Activated CD4-positive, alpha-beta T cell treated with anti-CD3 and anti-CD28 coated beads for 4 hours (primary cell): ENCODE measurements at places on chromosomes 7 and 10.

DNA sequence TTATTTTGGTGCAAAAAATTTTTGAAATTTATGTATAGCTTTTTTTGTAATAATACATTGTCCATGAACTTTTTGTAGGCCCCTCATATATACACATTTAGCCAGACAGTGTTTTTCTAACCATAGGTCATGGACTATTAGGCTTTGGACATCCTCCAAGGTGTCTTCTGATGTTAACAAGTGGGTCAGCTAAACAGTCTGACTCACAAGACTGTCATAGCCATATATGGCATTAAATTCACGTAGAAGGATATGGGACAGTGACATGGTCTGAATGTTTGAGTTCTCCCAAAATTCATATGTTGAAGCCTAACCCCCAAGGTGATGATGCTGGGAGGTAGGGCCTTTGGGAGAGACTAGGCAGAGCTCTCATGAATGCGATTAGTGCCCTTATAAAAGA is 14.0 kb upstream of the NUB1 start:
- DNase-seq: no peak

DNA sequence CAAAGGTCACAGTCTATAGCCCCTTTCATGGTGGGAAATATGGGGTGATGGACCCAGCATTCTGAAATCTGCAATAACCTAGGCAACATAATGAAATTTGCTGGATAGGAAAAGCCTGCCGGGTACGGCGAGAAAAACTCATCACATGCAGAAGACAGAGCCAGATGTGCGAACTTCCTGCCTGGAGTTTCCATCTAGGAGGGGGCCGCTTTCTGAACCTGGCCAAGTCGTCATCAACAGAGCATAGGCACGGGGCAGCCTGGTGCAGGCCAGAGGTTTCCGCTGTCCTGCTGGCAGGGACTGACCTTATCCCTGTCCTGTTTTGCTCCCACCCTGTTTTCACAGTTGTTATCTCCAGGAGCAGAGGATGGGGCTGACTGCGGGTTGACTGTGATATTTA is 27.4 kb downstream of the CCDC3 start:
- no peak for DNase-seq

GRCh38 chr7:40492946-40493345 is 358.1 kb downstream of the SUGCT start:
- no peak for DNase-seq

DNA sequence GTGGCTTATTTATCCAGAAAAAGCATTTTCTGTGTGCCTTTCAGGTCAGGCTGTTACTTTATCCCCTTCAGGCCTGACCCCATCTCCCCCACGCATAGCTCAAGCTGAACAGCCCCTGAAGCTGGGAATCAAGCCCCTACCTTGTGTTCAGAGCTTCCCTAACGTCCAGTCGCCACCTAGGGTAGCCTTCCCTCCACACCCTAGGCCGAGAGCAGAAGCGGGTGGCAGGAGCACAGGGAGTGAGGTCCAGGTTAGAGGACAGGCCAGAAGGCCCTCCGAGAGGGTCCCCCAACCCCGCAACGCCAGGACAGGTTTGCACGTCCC is 479 bp upstream of the SEMA4G start:
- no peak for DNase-seq

GRCh38 chr10:44863344-44864047 is 47.6 kb upstream of the TMEM72 start:
- DNase-seq: no peak

- no peak for DNase-seq
Observed at GRCh38 chr10:100037758-100038315, 28.1 kb upstream of the DNMBP start.

DNA sequence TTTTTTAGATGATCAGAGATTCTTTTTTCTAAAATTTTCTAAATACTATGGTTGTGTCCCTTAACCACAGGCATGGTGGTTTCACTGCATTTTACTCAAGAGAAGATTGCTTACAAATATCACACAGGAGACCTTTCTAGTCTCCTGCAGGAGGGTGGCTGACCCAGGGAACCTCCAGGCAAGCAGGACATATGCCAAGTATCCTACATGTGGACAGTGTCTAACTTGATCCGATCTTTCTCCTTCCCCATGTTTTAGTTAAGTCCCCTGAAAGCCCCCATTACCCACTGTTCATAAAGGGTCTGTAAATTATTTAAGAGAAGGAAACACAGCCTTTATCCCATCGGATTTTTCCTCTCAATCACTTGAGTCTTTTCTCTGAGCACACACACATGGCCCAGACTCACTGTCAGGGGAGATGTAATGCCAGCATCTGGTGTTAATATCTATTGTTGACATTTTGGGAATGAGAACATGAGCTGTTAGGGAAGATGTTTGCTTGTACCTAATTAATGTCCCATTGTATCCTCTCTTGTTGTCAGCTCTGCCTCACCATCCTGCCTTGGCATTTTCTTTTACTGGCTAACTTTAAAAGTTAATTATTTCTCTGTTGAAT is 755.2 kb downstream of the AUTS2 start:
- no peak for DNase-seq
